ENCODE measurements at places on chromosomes 11 and 22.

DNA sequence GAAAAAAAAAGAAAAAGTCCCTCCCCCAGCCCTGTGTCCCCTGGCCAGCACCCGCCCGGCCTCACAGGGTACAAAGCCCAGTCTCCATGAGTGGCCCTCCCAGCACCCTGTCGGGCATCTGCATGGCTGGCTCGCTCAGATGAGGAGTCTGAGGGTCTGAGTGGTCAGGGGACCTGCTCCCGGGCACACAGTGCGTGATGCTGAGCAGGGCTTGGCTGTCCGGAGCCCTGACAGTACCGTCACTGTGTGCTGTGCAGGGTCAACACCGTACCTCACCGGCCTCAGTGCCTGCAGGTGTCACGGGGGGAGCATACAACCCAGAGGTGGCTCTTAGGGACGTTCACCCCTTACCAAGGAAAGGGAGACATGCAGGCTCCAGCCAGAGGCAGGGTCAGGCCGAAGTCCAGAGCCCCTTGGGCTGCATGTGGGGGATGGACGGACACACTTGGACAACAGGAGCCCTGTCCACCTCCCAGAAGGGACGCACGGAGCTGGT lies 3.6 kb upstream of the PLXNB2 start:
- no peak for DNase-seq

DNA sequence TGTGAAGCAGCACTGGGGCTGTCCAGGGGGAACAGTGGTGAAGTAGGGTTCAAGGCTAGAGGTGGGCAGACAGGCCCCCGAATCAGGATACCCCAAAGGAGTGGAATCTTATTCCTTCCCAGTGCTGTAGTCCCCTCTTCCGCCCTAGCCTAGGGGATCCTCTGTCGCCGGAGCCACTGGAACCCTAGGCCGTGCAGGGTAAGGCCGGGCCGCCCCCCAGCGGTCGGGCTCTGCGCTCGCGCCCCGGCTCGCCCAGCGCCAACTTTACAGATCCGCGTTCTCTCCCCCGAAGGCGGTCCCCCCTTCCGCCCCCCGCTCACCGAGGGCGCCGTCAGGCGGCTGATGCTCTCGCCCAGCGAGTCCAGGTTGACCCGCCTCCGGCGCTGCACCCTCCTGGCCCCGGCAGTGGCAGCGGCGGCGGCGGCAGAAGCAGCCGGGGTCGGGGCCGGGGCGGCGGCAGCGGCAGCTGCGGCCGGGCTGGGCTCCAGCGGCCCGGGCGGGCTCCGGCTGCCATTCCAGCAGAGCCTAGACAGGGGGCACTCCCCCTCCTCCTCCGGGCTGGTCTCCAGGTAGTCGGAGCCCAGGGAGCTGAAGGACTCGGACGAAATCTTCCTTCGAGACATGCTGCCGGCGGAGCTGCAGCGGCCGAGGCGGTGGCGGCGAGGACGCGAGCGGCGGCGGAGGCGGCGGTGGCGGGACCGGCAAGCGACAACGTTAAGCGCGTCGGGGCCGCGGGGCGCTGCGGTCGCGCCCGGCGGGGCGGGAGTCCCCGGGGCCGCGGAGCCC lies 650 bp downstream of the GUCY1A2 start:
- peak; percentile 40 for DNase-seq

DNA sequence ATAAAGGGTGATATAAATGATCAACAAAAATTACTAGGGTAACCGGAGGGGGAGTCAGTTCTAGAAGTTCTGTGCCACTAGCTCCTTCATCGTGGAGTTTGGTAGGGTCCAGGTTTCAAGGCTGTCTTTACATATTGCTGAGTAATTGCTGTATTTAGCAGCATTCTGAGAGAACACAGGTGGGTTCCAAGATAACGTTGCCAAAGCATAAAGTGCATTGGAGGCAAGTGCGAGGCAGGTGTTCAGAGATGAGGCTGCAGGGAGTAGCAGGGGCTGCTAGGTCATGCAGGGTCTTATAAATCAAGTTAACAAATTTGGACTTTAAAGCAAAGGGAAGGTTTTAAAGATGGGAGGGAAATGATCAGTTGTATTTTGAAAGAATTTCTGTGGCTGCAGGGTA lies 17.8 kb downstream of the SGSM3 start:
- DNase-seq = no peak

- DNase-seq = no peak
These were observed 7.4 kb downstream of the NDUFV1 start for GRCh38 chr11:67613960-67614715.

DNA sequence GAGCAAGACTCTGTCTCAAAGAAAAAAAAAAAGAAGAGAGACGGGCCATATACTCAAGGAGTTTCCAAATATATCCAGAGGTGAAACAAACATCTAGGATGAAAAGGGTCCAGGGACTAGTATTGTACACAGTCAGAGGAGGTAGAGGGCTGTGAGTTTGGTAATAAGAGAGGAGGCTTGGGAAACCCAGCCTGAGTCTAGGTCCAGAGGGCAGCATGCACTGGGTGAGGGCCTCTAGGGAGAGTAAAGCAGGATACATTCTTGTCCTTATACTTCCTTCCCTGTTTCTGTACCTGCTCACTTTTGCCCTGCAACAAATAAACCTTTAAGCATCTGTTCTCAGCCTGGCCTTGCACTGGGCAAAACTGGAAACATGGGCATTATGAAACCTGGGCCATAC lies 31.5 kb downstream of the STIM1 start:
- no peak for DNase-seq

DNA sequence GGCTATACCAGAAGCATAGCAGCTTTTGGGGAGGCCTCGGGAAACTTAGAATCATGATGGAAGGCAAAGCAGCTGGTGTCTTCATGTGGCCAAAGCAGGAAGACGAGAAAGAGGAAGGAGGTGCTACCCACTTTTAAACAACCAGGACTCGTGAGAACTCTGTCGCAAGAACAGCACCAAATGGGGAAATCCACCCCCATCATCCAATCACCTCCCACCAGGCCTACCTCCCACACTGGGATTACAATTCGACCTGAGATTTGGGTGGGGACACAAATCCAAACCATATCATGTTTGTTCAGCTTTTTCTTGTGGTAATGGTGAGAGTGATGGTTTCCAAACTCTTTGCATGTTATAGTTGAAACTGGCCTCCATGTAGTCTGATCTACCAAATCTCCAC lies 32.5 kb upstream of the OR10D3 start:
- no peak for DNase-seq

- DNase-seq = no peak
These were observed 44.7 kb upstream of the MTMR2 start for GRCh38 chr11:95968585-95968984.

DNA sequence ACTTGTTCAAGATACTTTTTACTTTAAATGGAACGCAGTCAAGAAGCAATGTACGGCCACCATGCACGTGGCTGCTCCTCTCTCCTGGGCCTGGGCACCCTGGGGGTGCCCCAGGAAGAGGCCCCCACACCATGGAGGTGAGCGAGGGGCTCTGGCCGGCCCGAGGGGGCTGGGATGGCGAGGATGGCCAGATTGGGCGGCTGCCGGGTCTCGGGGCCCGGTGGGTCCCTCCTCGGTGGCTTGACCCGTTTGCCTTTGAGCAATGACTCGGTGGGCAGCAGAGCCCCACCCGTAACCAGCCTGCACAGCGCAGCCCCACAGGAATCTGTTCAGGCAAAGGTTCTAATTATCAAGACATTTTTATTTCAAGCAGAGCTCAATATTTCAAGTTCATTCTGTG lies 167.4 kb downstream of the BRD1 start:
- no peak for DNase-seq

DNA sequence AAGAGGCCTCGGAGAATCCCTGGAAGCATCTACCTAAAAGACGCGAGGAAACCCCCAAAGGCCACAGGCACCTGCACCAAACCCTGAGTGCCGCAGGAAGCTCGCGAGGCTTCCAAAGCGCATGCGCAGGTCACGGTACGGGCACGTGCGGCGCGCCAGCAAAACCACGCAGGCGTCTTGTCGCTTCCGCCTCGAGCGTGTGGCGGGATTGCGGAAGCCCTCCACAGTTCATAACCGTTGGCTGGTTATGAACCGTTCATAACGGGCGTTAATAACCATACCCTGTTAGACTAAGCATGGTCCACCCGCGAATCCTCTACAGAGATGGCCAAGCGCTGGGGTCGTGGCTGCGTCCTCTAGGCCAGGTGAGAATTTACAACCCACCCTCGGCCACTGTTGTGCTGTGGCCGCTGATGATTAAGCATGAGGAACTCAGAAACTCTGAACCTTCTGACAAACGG lies 46.4 kb downstream of the MORC2 start:
- DNase-seq = peak; percentile 22

GRCh38 chr11:72681226-72682153 lies 7.3 kb upstream of the PDE2A start:
- DNase-seq = no peak

- DNase-seq = no peak
These were observed 387.8 kb downstream of the CTTN start for GRCh38 chr11:70786021-70786665.

- DNase-seq = no peak
These were observed 340.0 kb downstream of the LRRC4C start for GRCh38 chr11:41119484-41119883.

- DNase-seq = no peak
These were observed 62.3 kb downstream of the PPFIBP2 start for GRCh38 chr11:7575841-7576725.

DNA sequence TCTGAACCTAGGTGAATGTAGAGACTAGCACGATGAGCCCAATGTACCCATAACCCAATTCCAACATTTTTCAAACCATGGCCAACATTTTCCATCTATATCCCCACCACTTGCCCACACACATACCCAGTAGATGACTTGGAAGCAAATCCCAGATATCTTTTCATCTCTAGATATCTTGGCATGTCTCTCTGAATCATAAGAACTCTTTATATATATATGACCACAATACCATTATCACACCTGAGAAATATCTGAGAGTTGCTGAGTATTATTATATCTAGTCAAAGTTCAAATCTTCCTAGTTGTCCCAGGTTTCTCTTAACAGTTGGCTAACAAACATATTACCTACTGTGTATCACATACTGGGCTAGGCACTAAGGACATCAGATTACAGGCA lies 37.9 kb upstream of the NFRKB start:
- no peak for DNase-seq

DNA sequence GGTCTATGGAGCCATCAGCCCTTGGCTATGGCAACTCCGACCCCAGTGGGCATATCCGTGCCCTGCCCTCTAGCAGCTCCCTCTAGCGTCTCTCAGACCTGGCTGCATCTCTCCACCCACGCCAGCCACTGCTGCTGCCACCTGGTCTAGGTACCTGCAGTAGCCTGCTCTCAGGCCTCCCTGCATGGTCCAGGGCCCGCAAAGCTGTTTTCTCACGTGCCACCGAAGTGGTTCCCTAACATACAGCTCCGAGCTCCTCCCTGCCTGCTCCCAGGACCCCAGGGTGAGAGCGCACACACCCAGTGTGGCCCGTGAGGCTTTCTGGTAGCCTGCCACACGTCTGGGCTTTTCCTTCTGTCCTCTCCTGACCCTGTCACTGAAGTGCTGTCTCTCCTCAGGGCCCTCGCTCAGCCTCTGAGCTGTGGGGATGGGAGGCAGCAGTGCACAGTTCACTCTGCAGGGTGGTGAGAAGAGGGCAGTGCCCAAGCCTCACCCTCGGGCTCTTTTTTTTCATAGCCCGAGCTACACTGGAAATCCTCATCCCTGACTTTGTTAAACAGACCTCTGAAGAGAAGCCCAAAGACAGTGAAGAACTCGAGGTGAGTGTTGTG lies 14.3 kb downstream of the DGCR8 start:
- no peak for DNase-seq

- no peak for DNase-seq
These were observed 11.9 kb downstream of the FAM83F start for GRCh38 chr22:40006641-40007040.

DNA sequence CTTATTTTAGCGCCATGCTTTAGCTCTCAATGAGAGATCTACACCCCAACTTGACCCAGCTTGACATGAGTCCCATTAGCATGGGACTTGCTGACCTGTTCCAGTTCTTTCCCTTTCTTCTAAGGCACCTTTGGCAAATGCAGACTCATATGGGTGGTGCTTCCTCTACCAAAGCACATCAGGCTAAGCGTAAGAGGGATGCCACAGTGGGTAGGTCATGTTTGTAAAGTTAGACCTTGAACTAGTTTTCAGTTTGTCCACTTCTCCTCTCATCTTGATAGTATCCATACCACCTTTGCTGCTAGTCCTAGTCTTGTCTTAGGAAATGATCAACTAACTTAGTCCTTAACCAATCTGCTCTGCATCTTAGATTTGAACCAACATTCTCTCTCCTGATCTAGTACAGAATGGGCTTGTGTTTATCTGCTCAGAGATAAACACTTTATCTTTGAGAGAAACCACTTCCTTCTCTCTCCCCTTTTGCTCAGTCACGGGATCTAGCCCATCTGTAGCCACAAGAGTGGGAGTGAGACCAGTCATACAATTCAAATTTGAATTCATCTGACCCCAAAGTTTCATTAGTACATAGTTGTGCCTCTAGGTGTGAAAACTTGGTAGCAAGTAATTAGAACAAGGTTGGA lies 72.1 kb upstream of the CD44 start:
- no peak for DNase-seq

DNA sequence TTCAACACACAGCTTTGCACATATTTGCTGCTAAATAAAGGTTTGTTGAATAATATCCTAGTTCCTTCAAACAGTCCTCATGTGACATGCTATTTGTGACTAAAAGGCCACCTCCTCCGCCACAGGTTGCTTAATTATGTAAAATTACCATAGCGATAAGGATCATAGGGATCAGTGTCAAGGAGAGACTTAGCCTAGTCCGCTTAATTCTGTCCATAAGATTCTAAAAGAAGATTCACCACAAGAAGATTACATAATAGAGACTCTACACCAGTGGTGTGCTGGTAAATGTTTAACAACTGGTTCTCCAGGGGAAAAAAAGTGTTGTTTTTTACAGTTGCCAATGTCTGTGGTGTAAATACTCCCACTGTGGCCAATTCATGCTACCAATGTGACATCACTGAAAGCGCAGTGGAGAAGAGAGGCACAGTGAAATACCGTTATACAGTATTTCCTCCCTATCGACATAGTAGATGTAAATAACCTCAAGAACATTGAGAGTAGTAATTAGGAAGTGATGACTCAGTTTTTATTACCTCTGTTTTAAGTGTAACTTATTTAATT lies 4.2 kb upstream of the CHRDL2 start:
- DNase-seq = peak; percentile 75

GRCh38 chr11:33045551-33046255 lies 6.3 kb downstream of the TCP11L1 start:
- no peak for DNase-seq

- no peak for DNase-seq
These were observed 69.7 kb upstream of the ZBED5 start for GRCh38 chr11:10927538-10927937.

GRCh38 chr22:39308614-39309363 lies 10.6 kb downstream of the RPL3 start:
- no peak for DNase-seq

Measured in D721Med (cell line).